Activated CD4-positive, alpha-beta memory T cell treated with anti-CD3 and anti-CD28 coated beads for 36 hours (primary cell): ENCODE measurements at places on chromosomes 3 and 15.

DNA sequence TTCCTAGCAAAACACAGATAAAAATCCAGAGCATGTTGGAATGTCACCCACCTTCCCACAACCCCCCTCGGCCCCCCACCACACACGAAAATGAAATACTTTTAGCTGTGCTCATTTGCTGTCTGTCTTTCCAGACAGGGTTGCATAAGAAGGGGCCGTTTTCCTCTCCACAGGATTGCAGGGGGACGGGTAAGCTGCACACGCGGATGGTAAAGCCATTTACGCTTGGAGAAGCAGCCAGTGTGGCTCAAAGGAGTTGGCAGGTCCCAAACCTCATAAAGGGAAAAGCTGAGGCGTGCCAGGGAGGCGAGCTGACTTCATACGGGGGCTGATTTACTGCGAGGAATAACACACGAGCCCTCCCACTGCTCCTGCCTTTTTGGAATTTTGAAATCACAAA is 47.4 kb upstream of the ITGA11 start:
- DNase-seq, result no peak

- no peak for DNase-seq
These were observed 168.8 kb upstream of the TTC14 start for GRCh38 chr3:180433152-180433551.

DNA sequence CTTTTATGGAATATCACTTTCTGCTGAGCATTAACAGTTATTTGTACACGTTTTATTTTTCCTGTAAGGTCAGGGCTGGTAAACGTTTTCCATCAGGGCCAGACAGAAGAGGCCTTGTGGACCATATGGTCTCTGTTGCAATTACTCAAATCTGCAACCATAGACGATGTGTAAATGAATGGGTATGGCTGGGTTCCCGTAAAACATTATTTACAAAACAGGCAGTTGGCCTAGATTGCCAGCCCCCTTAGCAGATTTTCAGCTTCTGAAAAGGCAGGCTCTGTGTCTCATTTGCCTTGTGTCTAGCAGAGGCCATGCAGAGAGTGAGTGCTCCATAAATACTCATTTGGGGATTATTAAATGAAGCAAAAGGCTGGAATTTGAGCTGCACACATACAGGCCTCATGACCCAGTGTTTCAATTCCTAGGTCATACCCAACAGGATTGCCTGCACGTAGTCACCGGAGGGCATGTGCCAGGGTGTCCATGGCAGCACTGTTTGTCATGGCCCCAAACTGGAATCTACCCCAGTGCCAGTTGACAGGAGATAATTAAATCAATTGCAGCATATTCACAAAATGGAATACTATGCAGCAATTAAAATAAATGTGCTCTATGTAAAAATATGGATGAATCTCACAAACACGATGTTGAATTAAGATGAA is 51.3 kb downstream of the GPD1L start:
- DNase-seq, result no peak

DNA sequence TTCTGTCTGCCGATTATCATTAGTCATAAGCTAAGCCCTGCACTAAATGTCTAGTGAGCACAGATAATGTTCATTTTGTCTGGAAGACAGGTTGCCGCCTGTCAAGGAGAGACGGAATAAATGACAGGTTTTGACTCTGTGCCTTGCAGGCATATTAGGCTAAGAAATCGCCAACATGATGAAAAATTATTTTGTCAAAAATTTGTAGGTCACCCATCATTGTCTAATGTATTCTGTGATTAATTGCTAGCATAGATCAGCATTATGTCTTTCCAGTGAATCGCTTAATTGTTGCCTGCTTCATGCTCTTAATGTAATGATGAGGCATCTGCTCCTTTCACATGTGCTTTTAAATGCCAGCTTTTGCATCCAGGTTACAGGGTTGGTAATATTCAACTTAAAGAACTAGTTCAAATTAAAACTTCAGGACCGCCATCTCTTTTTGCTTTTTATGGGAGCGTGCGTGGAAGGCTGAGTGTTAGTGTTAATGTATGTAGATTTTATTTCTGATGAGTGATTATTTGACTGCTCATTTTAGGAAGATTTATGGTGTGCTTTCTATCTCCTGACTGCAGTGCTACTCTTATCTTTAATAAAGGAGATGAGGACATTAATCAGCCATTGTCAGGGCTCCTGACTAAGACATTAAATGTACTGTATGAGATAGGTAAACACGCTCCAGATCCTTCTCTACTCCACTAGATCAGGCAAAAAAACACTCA is 120.8 kb upstream of the MEIS2 start:
- DNase-seq, result no peak

DNA sequence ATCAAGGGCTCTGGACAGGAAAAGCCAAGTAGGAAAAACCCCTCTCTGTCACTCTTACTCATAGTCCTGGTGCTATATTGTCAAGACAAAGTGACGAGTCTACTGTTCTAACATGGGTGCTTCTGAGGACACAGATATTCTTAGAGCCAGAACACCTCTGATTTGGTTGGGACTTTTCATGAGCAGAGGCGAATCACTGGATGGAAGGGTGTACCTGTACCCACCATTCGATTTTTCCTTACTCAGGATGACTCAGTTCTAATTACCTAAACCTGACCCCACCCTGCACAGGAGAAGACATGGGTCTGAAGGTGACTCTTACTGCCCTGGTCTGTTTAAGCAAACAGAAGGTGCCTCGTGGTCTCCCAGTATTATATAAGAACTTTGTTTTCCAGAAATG is 58.5 kb downstream of the ABCC5 start:
- DNase-seq, result no peak

- DNase-seq, result no peak
These were observed 3.5 kb upstream of the UBE2E2 start for GRCh38 chr3:23199649-23200048.

DNA sequence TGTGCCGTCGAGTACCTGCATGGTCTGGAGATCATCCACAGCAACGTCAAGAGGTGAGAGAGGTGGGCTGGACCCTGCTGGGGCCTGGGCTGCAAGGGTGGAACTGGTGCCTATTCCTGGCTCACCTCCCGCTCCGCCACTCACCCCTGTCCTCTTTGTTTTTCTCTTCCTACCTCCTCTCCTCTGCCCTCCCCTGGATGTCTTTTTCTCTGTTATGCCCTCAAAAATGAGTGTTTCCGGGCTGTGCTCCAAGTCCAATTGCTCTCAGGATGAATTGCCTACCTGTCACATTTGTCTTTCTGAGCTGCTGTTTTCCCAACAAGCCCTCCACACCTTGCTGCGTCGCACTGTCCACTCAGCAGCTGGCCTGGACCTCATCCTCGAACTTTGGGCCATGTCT is 28.5 kb upstream of the TATDN2 start:
- DNase-seq, result no peak

DNA sequence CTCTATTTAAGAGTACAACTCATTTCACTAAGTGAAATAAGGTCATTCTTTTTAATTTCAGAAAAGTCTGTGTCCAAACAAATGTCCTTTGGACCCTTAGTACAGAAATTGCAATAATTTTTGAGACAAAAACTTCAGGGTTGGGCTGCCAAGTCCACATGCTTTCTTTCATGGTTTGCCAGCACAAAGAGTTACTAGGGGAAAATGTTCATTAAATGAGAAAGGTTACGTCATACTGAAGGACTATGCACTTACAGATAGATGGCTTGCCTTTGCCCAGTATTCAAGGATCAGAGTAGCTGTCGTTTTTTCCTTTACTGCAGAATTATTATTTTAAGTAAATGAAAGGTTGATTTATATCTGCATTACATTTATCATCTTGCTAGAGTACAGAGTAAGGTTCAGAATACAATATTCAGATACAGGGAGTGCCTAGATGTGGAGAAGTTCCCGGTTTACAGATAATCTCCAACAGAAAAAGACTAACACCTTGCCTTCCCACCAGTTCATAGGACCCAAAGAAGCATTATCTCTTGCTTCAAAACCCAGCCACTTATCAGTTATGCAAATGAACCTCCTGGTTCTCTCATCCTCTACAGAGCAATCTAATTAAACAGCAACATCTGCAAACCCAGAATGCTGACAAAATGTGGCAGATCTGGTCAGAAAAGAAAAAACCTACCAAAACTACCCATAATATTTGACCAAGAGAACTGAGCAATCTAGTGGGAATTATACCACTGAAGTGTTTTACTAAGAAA is 179.3 kb downstream of the FRMD5 start:
- no peak for DNase-seq

- DNase-seq, result no peak
These were observed 6.6 kb downstream of the GRIP2 start for GRCh38 chr3:14533457-14533958.

- no peak for DNase-seq
These were observed 262.5 kb downstream of the SCAPER start for GRCh38 chr15:76642671-76643070.

DNA sequence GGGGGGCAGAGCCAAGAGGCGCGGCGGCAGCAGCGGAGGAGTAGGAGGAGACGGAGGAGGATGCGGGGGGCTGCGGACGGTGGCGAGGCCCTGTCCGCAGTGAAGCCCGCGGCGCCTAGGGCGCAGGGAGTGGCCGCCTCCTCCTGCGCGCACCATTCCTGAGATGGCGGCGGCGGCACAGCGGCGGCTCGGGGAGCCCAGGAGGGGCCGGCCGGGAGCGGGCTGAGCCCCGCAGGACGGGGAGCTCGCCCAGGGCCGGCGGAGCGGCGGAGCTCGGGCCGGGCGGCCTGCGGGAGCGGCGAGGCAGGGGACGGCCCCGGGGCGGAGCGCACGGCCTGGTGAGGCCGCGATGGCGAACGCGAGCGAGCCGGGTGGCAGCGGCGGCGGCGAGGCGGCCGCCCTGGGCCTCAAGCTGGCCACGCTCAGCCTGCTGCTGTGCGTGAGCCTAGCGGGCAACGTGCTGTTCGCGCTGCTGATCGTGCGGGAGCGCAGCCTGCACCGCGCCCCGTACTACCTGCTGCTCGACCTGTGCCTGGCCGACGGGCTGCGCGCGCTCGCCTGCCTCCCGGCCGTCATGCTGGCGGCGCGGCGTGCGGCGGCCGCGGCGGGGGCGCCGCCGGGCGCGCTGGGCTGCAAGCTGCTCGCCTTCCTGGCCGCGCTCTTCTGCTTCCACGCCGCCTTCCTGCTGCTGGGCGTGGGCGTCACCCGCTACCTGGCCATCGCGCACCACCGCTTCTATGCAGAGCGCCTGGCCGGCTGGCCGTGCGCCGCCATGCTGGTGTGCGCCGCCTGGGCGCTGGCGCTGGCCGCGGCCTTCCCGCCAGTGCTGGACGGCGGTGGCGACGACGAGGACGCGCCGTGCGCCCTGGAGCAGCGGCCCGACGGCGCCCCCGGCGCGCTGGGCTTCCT is at the start of gene GPR27:
Gene GPR27 (plus strand): TSS at position 155 of the 909 bp plus-strand sequence. CDS start 195 bp downstream, at position 350.
- DNase-seq, result peak; percentile 41

- no peak for DNase-seq
These were observed 89.7 kb downstream of the TP63 start for GRCh38 chr3:189720736-189721417.

DNA sequence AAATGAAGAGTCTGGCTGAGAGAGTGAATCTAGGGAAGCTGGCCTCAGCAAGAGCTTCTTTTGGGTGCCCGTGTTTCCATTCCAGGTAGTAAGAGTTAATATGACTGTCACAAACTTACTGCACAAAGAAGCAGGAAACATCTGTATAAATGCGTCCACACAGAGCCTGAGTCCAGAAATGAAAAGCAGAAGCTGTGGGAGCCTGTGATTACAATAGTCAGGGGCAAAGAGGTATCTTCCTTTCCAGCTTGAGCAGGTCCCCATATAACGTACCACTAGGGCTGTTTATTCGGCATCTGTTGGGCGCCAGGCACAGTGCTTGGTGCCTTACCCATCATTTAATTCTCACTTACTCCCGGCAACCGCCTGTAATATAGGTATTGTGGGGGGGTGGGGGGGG is 40.5 kb upstream of the B3GNT5 start:
- DNase-seq, result no peak

- no peak for DNase-seq
These were observed 15.5 kb downstream of the SLCO2A1 start for GRCh38 chr3:134014270-134014669.

- no peak for DNase-seq
These were observed 82.3 kb upstream of the MLF1 start for GRCh38 chr3:158488670-158489069.

DNA sequence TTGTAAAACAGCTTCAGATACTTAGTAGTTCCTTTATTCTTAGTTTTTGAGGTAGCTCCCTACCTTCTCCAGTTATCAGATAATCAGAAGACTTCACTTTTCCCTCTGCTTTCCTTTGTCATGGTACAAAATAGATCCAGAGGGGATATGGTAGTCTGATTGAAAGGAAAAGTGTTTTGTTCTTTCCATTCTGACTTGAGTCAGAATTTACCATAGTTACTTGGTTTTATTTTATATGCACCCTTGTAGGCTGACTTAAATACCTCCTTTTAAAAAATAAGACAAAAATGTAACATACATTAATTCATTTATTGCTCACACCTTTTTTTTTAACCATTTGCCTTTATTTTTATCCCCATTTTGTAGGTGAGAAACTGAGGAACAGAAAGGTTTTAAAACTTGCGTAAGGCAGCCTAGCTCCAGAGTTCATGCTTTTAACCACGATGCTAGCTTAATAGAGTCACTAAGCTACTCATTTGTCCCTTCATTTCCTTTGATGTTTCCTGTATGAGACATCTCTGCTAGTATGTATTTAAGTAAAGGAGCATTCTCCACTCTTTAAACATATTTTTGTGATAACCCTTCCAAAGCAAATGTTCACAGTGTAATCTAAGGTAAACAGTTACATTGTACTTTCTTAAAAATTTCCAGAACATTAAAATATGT is 187.5 kb downstream of the KLHL25 start:
- DNase-seq, result no peak

DNA sequence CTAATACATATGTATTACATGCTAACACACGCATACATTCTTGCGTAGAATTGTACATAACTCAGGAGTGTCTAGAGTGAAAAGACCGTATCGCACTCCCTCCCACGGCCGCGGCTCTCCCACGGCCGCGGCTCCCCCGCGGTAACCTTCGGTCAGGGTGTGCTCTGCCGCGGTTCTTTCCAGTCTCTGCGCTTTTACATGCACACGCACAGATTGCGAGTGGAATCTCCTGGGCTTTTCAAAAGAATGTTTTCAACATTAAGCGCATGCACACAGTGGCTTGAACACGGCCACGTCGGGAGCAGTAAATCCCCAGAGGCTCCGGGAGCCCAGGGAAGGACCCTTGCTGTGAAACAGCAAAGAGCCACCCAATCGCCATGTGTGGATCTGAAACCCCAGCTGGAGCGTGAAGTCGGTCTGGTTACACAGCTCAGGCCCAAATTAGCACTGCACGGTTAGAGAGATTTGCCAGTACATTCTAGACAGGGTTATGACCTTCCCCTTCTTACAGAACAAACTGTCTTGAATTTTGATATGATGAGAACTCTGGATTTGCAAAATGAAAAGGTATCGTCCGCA is 805 bp upstream of the RGMA start:
- DNase-seq, result no peak

DNA sequence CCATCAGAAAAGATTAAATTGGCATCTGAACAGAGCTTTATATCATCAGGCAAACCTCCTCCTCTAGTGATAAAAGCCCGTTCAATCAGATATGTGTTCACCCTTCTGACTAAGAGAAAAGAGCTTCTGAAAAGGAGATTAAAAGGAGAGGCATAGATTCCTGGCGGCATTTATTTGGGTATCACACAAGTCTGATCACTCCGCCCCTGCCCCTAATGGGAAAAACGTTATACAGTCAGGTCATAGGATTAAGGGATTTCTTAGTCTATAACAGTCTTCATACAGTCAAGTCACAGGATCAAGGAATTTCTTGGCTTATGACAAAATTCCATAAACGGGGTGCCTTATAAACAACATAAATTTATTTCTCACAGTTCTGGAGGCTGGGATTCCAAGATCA is 295.4 kb upstream of the SATB1 start:
- no peak for DNase-seq

GRCh38 chr3:9397906-9398699 is 688 bp downstream of the SETD5 start:
- peak; percentile 44 for DNase-seq
